ENCODE measurements at places on chromosomes 3 and 15. TPM values are rescaled to one million over a fixed set of nuclear protein-coding genes. Genes with fewer than 3 reads are reported as not detected.
A peak's percentile ranks its signal among the peaks of the same experiment; 100 is the strongest.

Gene OIP5
- 6.4 TPM for total RNA-seq

Gene LRRC58
- total RNA-seq, result 11.1 TPM

Gene TRIP4
- total RNA-seq, result 22.1 TPM

Gene SCN11A
- 0.04 TPM for total RNA-seq

Gene DCBLD2
- 6.7 TPM for total RNA-seq

Gene GMNC
- total RNA-seq, result not detected

Gene IL17RE
- 12.9 TPM for total RNA-seq

Gene ADCY5
- total RNA-seq, result 2.7 TPM

Gene VIPR1
- total RNA-seq, result 3.9 TPM

Gene NEK10
- 0.40 TPM for total RNA-seq

Gene QARS1
- 252 TPM for total RNA-seq

Gene MFGE8
- total RNA-seq, result 43.8 TPM

Gene BFSP2
- not detected for total RNA-seq

Gene CDCP1
- 85.6 TPM for total RNA-seq

Gene SLC2A2
- total RNA-seq, result not detected

Gene DNAJB8
- not detected for total RNA-seq

Gene LTF
- 108 TPM for total RNA-seq

Gene TMCO5A
- total RNA-seq, result not detected

GRCh38 chr15:96341513-96342405, 11.3 kb downstream of the NR2F2 start:
- ATAC-seq, result peak; percentile 11

DNA sequence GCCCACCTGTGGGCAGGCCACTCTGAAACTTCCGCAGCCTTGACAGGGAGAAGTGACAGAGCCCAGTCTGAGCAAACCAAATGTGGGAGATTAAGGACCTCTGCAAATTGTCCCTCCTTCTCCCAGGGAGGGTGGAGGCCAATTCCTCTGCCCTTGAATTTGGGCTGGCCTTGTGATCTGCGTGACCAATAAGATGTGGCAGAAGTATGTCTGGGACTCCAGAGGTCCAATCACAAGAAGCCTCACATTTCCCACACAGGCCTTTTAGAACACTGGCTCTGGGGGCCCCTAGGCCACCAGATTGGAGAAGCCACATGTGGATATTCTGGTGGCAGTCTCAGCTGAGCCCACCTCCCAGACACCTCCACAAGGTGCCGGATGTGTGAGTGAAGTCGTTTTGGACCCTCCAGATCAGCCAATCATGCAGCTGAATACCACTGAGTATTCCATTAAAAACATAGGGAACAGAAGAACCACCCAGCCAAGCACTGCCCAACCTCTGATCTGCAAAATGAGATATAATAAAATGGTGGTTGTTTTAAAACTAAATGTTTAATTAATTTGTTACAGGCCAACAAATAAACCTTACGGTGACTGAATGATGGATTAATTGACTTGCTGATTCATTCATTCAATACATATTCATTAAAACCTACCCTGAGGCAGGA, 150.3 kb downstream of the NUP210 start:
- ATAC-seq, result no peak

GRCh38 chr3:138097192-138098172, 17.9 kb downstream of the DZIP1L start:
- ATAC-seq, result no peak

DNA sequence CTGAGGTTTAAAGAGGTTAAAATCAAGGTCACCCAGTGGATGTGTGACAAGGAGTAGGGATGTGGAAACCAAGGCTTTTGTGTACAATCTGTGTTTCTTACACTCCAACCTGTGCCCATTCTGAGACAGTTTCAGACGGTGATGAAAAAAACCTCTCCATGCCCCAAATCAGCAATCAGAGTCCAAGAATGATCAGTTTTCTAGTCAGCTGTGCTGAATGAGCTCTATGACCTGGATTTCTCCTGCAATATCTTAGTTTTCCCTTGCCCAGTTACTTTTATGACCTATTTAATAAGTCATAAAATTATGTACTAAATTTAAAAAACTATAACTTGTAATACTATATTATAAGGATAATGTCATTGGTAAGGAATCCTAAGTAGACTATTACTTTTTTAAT, 37.5 kb upstream of the CBLB start:
- no peak for ATAC-seq

- no peak for ATAC-seq
Measured at GRCh38 chr3:7025581-7026300, 164.8 kb downstream of the GRM7 start.

GRCh38 chr3:159346271-159346903, 544.5 kb downstream of the MFSD1 start:
- ATAC-seq, result no peak

GRCh38 chr15:85611361-85611760, 183.4 kb downstream of the KLHL25 start:
- no peak for ATAC-seq

- no peak for ATAC-seq
Measured at GRCh38 chr3:38723569-38724391, 74.3 kb upstream of the SCN5A start.

DNA sequence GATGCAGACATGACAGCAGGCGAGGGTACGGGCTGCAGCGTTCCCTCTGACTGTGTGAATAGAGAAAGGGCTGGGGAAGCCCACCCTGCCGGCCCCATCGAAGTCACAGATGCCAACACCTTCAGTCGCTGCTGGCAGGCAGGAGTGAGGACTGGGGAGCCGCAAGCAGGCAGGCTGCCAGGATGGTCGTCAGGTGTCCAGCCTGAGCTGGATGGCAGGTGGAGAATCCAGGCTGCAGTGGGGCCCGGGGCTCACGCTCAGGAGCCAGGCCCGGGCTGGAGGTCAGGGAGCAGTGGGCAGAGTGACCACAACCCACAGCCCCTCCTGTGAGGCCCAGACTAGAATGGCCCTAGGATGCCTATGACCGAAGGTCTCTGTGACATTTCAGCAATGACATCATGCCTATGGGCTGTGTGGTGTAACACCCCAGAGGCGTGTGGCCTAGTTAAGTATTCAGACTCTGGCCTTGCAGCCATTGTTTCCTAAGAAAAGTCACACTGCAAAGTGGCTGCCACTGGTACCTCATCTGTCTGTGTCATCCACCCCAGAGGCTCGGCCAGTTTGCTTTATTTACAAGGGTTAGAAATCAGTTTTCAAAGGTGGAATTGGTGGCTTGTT, 15.7 kb downstream of the PRR23E start:
- no peak for ATAC-seq

GRCh38 chr3:64593350-64593749, 94.5 kb downstream of the ADAMTS9 start:
- ATAC-seq, result no peak

GRCh38 chr3:144229953-144230352, 258.3 kb downstream of the DIPK2A start:
- ATAC-seq, result no peak

- no peak for ATAC-seq
Measured at GRCh38 chr3:51717947-51718346, 11.1 kb downstream of the GRM2 start.

DNA sequence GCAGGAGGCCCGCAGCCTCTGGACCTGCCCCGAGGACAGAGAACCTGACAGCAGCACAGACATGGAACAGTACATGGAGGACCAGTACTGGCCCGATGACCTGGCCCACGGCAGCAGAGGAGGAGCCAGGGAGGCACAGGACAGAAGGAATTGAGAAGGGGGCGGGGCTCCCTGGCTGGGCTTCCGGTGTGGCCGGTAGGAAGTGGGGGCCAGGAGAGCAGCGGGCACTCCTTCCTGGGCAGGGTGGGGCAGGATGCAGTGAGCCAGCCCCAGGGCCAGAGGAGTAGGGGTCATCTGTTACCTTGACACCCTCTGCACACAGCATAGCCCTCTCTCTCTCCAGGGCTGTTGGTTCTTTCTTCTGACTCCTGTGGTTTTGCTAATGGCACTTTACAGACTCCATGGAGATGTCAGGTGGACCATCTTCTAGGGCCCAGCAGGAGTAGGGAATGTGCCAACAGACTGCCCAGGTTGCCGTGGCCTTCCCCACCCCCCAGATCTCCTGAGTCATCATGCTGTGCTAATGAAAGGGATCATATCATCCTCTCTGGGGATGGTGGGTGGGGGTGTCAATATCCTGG, 8.6 kb upstream of the ISG20 start:
- peak; percentile 49 for ATAC-seq

DNA sequence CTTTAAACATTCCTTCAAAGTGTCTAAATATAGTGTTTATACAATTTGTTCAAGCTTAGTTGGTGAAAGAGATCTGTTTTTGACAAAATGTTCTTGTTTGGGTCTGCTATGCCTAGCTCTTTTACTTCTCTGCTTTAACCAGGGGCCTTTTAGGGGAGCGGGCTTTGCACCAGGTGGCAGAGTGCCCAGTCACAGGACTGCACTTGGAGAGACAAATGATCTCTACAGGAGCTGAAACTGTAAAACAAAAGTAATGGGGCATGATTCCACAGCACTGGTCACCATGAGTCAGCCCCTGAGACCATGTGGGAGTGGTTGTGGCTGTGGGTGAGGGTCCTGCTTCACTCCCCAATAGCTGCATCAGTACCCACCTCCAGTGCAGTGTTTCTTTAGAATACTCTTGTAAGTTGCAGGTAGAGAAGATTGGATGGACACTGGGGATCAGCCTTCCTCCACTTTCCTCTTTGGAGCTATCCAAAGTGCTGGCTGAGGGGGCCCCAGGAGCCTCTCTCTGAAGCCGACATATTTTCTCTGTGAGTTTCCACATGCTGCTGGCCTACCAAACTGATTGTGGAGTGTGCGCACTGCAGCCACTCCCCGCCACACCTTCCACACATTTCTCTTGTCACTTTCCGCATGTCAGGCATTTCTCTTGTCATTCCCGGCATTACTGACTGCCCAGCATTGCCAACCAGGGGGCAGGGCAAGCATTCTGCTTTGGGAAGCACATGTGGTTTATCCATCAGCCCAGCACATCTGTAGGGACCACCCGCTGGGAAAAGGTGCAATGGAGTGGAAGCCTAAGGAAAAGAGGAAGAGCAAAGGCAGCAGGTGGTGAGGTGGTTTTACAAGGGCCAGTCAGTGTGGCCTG, 110.0 kb downstream of the EPHB1 start:
- ATAC-seq, result no peak

DNA sequence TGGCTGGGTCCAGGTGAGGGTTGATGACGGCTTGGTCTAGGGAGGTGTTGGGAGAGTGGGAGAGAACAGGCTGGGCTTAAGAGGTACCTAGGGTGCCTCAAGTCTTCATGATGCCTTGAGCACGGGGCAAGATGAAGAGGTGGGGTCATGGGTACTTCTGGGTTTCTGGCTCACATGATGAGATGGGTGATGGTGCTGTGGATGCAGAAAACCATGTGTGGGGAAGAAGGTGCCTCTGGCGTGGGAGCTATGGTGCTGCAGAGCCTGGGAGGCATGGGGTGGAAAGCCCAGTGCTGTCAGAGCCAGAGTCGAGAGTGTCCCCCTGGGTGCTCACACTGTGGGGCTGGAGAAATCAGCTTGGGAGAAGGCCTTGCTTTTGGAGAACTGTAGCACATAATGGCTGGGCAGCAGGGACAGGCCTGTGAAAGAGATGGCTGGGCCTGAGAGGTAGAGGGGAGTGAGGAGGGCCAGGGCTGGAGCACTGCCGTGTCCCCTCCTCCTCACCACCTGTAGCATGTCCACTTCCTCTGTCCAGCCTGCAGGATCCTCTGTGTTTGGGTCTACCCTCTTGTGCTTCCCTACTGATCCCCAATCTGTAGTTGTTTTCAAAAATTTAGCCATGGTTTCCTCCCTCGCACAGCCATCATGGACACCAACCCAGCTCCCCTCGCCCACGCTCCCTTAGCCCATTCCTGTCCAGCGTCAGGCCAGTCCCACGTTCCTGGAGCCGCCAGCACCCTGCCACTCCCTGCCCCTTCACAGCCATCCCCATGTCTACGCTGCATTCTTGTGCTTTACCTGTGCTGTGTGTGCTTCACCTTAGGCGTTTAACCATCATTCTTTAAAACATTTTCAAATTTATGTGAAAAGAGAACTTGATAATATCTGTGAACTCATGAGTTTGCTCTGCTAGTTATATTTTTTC, 132.0 kb downstream of the EEFSEC start:
- no peak for ATAC-seq

DNA sequence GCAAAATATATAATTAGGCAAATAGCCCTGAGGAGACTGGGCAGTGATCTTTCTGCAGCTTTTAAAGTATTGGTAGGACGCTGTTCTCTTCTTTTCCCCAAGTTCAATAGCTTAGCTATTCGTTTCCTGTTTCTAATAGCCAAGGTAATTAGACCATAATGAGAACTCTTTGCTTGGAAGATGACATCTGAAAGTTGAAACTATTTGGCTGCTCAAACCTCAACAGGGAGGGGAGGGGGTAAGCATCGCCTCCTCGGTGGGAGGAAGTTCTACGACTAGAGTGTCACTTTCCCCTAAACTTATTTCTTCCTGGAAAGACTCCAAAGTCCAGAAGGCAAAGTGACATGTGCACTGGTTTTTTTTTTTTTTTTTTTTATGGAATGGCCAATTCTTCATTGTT, 22.8 kb upstream of the ALDH1A3 start:
- no peak for ATAC-seq

DNA sequence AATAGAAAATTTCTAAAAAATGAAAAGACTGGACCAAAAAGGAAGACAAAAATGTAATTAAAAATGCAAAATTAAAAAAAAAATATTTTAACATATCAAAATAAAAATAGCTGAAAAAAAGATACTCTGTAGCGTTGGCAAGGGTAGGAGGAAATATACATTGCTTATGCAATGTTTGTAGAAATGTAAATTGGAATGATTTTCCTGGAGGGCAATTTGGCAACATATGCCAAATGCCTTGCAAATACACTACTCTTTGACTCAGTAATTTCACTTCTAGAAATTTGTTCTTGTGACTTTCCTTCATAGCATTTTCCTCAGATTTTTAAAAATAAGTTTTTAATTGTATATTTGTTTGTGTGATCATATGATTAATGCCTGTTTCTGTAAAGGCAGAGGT, 296.6 kb downstream of the ZNF621 start:
- no peak for ATAC-seq

DNA sequence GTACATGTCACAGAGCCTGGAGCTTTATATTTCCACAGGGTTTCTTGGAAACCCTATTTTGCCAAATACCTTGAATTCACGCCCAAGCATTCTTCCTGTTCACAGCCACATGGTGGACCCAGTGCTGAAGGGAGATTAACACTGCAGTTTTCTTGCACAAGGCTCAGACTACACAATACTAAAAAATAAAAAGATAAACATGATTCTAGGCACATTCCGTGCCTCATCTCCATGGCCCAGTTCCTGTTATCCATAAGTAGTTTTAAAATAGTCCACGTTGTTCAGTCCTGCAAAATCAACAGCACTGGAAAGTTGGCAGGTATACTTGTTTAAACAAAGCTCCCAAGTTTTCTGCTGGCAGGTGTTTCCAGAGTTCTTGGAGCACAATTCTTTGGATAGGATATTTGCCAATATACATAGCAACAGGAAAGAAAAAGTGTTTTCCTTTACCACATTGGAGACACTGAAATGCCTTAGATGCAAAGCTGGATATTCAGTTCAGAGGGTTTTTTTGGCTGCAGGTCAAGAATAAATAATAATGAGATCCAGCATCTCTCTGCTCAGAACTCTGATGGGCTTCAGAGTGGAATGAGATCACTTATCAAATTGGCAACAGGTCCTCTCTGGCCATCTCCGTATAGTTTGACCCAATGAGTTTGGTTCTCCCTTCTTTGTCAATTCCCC, 88.1 kb upstream of the TGFBR2 start:
- peak; percentile 54 for ATAC-seq

Data from esophagus mucosa (tissue), 1 donor.